ENCODE measurements at places on chromosomes 2 and 18. TPM values are rescaled to one million over a fixed set of nuclear protein-coding genes. Genes with fewer than 3 reads are reported as not detected.

- no peak for DNase-seq
Measured at GRCh38 chr2:174593574-174594203, 3.9 kb downstream of the WIPF1 start.

DNA sequence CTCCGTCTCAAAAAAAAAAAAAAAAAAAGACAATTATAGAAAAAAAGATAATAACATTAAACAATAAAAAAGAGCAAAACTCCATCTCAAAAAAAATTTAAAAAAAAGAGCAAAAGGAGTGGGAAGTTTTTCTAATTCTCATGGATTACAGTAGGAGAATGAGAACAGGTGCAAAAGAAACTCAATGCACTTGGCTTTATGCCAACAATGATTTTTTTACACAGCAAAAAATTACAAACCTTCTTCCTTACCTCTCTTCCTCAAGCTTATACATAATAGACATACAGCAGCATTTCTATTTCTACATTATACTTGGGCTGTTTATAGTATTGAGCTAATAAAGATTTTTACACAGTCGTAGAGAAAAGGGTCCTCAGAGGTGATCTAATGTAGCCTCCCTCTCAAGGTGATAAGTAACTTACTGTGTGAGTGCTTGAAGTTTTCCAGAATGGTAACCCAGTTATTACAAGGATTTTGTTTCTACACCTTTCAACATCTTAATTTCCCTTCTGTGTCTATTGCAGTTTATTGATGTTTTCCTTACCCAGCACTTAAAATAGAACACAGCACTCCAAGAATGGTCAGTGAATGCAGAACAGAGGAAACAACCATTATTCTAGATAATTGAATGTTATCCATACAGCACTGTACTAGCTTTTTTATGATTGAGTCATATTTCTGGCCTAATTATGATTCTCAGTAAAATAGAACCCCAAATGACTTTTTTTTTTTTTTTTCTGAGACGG, 34.9 kb upstream of the RNF138 start:
- DNase-seq: no peak

The TMEM169 gene
- not detected for total RNA-seq

DNA sequence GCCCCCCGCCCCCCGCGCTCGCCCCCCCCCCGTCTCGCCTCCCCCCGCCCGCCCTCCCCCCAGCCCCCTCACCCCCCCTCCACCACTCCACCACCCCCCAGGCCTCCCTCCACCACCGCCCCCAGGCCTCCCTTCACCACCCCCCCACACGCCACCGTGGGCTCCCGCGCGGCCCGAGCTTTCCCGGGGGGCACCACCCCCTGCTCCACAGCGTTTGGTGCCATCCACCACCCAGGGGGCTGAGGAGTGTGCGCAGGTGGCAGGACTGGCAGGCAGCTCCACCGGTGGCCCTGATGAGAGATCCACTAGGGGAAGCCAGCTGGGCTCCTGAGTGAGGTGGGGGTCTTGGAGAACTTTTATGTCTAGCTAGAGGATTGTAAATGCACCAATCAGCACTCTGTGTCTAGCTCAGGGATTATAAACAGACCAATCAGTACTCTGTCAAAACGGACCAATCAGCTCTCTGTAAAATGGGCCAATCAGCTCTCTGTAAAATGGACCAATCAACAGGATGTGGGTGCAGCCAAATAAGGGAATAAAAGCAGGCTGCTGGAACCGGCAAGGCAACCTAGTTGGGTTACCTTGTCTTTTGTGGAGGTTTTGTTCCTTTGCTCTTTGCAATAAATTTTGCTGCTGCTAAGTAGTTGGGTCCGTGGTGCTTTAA, 43.0 kb upstream of the ITSN2 start:
- peak; percentile 36 for DNase-seq

GRCh38 chr2:240584486-240585031, 2.0 kb upstream of the CAPN10 start:
- DNase-seq: peak; percentile 35

DNA sequence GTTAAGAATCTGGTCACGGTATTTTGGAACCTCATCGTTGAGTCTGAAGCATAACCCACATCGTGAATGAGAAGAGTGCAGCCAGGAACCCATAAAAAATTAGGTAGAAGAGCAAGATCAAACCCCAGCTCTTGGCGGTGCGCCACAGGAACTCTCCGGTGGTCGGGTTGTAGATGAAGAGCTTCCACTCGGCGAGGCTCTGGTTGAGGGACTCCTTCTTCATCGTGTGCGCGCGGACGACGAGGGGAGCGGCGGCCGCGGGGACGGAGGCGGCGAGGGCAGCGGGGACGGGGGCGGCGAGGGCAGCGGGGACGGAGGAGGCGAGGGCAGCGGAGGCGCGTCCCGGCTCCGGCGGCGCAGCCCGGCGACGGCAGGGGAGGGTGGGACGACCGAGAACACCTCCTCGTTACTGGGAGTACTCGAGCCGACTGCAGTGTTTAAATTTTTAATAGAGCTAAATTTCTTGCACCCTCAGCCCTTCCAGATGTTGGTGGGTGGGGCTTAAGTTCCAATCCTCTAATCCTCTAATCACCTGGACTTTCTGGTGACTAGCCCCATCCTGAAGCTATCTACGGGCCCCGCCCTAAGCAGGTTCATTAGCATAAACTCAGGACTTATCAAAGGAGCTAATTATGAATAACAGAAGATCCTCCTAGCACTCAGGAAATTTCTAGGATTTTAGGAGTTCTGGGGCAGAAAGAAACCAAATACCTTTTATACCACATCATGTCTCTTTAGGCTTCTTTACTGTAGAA, 20.4 kb upstream of the PAPOLG start:
- DNase-seq: no peak

The LCT gene
- total RNA-seq: 36.1 TPM

The MCM6 gene
- 38.8 TPM for total RNA-seq

DNA sequence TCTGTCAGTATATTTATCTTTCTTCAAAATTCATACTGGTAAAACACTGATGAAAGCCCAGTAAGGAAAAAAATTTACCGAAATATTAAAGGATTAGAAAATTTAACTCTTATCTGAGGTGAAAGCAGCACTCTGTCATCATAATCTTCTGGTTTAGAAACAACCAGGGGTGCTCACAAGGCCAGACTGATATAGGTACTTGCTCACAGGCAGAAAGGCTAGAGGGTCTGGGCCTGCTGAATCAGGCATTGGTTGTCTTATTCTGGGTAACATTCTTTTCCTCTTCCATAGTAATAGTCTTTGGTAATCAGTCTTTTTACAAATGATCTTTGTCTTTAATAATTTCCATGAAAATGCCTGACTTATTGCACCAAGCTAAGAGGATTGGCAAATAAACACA, 221.4 kb upstream of the TFPI start:
- no peak for DNase-seq

GRCh38 chr18:71673498-71673897, 870.6 kb downstream of the CBLN2 start:
- no peak for DNase-seq

DNA sequence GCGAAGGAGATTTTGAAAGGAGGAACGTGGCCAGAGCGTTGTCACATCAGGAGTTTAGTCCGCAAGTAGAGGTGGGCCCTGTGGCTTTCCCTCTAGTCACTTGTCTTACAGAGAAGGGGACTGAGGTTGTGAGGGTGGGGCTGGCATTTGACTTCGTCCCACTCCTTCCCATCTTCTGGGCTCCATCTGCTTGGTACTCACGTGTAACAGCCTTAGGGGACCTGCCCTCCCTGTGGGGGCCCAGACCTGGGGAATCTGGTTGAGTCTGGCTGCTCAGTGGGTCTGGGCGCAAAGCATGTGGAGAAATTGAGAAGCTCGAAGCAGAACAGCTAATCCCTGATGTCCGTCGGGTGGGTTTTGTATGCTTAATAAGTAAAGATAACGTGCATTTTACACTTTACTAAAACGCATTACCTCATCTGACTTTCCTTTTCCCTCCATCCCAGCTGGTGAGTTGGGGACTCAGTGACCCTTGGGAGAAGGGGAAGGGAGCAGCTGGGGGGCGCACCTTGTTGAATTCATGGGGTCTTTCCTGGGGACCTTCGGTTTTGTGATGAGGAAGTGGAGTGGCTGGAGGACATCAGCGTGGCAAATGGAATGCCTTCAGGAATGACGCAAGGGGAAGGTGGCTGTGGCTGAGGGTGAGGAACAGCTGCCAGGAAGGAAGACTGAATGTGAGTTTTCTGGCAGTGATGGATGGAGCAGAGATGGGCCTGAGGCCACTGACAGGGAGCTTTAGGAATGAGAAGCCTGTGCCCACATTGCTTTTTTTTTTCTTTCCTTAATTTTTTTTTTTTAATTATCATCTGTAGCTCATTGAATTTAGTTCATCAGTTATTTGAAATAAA, 44.8 kb downstream of the ASAP2 start:
- DNase-seq: no peak

- DNase-seq: peak; percentile 87
Measured at GRCh38 chr18:79964330-79965118, at the start of gene HSBP1L1. Gene HSBP1L1, plus strand, starts transcription at chr18:79964643. Its CDS starts 93 bp downstream, at chr18:79964736.

DNA sequence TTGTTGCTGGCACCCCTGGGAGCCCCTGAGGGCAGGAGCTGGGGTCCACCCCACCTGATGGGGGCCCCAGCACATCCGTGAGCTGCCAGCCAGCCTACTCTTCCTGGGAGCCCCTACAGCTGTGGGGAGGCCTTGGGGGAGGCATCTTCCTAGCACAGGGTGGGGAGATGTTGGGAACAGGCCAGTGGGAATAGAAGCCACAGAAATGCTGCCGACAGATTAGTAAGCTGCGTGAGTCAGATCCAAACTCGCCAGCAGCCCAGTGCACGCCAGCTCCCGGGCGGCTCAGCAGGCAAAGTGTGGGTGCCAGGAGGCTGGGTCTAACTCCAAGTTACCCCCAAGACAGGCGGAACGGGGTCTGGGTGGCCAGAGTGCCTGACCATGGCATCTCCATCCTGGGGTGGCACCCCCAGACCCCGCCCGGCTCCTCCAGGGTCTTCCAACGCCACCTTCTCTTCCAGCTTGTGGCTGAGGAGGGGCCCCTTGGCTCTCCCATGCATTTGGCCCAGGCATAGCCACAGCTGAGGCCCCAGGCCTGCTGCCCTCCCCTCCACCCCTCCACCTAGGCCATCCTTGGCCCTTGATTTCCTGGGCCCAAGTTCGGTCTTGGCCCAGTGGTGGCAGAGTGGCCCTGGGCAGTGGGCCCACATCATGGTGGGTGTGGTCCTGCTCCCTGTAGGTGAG, 15.3 kb downstream of the CROCC2 start:
- peak; percentile 48 for DNase-seq

DNA sequence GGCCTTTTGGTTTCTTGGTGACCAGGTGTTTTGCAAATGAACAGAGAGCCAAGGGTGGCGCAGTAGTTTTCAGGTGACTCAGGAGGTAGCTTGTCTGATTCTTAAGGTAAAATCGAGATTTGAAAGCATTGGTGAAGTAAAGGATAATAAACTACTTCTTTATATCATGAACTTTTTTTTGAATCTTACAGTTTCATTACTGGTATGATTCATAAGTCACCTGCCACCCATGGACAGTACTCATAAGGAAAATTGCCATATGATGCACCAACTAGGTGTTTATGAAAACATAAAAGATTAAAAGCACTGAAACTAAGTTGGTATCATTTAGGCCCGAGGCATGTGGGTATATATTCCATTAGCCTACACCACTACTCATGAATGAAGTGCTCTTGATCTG, 84.1 kb upstream of the MGAT5 start:
- DNase-seq: no peak

GRCh38 chr2:170365003-170365402, 187.1 kb downstream of the MYO3B start:
- DNase-seq: no peak

The PSMA8 gene
- not detected for total RNA-seq

- DNase-seq: no peak
Measured at GRCh38 chr2:9950521-9951271, 797 bp upstream of the GRHL1 start.

DNA sequence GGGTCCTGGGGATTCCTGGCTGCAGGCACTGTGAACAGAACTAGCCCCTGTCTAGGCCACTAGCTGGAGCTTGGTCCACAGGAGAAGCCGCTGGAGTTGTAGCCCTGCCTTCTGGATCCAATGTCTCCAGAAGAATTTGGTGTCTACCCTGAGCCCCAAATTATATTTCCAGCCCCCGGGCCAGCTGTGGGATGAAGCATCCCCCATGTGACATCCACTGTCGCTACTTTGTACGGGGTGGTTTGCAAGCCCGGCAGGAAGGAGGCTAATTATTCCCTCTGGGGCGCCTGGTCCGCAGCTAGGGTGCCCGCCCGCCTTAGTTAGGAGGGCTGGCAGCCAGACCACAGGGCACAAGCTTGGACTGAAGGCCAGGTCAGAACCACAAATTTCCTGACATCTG, 106.5 kb downstream of the SMAD7 start:
- DNase-seq: no peak

- DNase-seq: no peak
Measured at GRCh38 chr2:56505885-56506284, 322.1 kb downstream of the CCDC85A start.

The STK39 gene
- 51.9 TPM for total RNA-seq

The SERPINB4 gene
- not detected for total RNA-seq

GRCh38 chr2:98560256-98560771, 48.0 kb downstream of the COA5 start:
- no peak for DNase-seq

- DNase-seq: no peak
Measured at GRCh38 chr2:143525402-143525860, 396.2 kb downstream of the ARHGAP15 start.

The EVX2 gene
- total RNA-seq: not detected

DNA sequence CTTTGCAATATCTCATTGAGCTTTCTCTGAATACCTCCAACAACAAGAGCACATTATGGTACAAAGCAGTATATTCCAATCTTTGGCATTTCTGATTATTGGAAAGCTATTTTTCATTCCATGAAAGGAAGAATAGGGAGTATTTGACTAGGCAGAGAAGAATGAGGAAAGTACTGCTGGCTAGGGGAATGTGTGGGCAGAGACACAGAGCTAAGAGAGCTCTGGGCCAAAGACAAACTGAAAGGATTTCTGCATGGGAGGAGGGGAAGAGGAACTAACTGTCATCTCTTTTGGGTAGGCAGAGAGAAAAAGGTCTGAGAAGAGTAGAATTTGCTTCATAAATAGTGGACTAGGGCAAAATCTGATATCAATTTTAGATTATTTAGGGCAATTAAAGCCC, 150.8 kb downstream of the CCDC85A start:
- DNase-seq: no peak

- DNase-seq: no peak
Measured at GRCh38 chr18:41905786-41906527, 49.1 kb upstream of the PIK3C3 start.

The KRTCAP3 gene
- total RNA-seq: 7.4 TPM

The GALNT13 gene
- 2.7 TPM for total RNA-seq

DNA sequence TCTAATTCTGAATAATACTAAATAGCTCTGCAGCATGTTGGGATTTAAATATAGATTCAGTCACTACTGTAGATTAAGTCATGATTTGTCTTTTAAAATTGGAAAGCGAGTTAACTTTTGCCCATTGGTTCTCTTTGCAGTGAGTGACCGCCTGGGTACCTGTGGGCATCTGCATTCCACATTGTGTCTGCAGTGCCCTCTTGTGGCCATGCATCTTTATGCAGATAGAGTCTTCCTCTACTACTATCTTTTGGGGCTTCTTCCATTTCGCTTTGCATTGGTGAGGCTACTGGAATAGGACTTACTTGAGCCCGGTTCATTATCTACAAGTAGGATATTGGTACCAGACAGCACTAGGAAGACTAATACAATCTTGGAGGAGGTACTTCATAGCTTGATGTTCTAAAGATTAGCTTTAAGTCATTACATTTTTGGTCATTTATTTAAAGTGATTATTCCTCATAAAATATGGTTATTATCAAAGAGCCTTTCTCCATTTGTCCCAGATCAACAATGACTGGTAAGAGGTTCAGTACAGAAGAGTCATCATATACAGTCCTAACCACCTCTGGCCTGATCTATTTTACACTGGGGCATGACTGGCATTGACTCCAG, 203.0 kb downstream of the SOCS6 start:
- peak; percentile 28 for DNase-seq

The DCC gene
- 0.13 TPM for total RNA-seq
